NCI-H774 (cell line): ENCODE measurements at places on chromosomes 6 and 20.

DNA sequence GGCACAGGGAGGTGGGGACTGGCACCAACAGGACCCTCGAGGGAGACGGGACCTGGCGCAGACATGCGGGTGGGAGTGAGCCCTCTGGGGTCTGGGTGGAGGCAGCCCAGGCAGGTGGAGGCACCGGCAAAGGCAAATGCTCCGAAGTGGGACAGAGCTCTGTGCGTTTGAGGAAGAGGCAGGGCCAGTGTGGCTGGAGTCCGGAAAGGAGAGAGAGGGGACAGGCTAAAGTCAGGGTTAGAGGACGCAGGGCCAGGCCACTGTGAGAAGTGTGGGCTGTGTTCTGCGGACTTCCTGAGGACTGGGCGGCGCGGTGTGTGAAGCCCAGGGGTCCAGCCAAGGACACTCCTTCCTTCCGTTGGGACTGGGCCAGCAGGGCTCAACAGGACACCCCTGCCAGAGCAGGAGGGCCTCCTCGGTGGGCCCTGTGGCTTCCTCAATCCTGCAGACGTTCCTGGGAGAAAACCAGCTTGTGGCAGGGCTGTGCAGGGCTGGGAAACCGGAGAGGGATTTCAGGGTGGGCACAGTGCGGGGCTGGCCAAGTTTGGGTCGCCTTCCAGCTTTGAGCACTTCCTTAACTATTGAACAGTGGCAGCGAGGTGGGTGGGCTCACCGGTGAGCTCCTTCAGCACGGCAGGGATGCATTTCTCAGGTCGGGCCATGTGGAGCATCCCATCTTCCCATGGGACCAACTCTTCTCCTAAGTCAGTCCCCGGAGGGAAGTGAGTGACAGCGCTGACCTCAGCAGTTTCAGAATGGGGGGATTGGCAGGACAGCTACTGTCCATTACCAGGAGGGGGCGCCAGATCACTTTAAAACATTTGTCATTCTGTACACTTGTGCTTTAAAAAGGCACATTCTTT lies 22.5 kb downstream of the MOCS3 start:
- DNase-seq: peak; percentile 28

DNA sequence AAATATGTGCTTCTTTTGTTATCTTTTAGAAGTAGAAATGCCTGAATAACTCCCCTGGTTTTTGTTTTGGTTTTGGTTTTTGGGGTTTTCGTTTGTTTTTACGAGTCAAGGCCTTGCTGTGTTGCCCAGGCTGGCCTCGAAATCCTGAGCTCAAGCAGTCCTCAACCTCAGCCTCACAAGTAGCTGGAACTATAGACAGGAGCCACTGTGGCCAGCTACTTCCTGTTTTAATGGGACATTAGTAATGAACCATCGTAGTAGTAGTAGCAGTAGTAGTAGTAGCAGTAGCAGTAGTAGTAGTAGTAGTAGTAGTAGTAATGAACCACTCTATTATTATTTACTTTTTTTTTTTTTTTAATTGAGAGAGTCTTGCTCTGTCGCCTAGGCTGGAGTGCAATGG lies 66.0 kb downstream of the UBR2 start:
- no peak for DNase-seq

DNA sequence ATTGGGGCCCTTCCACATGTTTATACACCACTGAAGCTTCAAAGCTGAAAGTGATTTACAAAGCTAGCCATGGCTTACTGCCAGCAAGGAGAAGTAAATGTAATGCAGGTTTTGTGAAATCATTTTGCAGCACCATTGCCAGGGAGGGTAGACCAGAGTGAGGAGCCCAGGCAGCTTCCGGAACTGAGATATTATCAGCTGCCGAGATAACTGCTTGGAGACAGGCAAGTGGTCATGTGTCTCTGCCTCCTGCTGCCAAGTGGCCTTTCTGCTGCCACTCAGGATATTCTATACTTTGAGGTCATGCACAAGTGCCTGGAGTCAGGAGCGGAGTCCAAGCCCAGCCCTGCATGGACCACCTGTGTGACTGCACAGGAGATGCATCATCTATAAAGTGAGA lies 160.2 kb downstream of the SYNDIG1 start:
- no peak for DNase-seq

GRCh38 chr6:153957394-153957793 lies 81.6 kb upstream of the OPRM1 start:
- DNase-seq: no peak

- DNase-seq: no peak
Observed at GRCh38 chr20:8404912-8405635, 273.0 kb downstream of the PLCB1 start.

GRCh38 chr6:46749731-46750130 lies 3.0 kb downstream of the ANKRD66 start:
- DNase-seq: no peak

DNA sequence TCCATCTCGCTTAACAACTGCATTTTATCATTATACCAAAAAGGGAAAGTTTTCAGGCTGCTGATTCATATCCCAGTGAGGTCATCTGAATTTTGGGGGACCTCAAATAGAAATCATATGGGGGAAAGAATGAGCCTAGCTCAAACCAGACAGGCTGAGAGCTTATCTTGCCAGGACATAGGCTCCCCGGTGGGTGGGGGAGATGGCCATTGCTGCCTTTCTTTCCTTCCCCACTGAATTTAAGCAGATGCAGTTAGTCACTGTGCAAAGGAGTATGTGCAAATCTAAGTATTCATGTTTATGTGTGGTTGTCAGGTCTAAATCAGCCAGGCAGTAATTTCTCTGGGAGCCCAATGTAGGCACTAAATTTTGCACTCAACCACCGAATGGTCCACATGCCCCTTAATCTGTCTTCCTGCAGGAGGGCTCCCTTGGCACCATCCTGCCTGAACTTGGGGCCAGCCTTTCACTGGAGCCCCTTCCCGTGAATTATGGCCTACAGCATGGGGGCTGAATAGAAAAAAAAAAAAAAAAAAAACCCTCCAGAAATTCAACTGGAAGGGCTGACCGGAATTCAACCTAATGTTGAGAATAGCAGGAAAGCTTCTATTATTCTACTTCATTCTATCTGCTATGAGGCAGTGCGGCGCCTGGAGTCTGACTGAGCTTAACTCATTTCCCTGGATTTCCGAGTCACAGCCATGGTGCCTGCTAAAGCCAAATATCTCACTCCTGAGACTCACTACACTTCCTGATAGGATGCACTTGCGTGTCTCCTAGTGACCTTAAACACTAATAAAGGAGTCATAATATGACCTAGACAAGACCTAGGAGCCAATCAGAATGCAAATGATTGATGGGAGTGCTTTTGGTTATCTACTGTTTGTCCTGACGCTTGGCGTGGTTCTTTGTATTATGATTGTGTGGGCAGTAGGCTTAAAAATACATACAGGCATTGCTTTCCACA lies 161.5 kb upstream of the HEY2 start:
- no peak for DNase-seq

DNA sequence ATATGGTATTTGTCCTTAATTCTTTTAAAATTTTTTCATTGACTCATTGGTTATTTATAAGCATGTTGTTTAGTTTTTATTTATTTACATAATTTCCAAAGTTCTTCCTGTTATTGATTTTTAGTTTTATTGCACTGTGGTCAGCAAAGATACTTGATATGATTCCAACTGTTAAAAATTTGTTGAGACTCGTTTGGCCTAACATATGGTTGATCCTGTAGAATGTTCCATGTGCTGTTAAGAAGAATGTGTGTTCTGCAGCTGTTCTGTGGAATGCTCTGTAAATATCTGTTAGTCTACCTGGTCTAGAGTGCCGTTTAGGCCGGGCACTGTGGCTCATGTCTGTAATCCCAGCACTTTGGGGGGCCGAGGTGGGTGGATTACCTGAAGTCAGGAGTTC lies 197.7 kb downstream of the CD109 start:
- no peak for DNase-seq
